ENCODE measurements at places on chromosomes 12 and 14.

DNA sequence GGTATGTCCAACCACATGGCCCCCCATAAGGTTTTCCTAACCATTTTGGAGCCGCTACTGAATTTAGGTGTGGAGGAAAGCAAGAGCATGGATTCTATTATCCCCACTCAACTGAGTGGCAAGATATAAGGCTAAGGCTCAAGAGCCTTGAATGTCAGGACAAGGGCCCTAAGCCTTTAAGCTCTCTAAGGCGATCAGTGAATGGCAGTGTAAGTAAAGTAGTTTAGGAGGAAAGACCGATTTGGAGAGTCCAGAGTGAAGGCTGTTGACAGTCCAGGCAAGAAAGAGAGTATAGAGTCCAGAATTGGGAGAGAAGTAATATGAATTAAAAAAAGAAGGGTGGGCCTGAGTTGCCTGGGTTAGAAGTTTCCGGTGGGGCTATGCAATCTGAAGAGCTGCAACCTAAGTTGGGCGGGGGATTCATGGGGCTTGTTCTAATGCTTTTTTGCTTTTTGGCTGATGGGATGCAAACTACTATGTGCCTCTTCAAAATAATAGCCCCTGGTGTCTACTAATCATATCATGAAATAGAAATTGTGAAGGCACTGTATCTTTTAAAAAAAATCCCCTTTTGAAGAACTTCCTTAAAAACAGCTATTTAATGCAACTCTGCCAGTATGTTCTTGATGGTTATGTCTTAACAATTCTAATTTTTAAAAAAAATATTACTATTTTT, at the start of gene SPIC:
Gene SPIC (plus strand): TSS at position 626 of the 676 bp plus-strand sequence. CDS start 1,569 bp downstream, outside the sequence.
- no peak for DNase-seq

DNA sequence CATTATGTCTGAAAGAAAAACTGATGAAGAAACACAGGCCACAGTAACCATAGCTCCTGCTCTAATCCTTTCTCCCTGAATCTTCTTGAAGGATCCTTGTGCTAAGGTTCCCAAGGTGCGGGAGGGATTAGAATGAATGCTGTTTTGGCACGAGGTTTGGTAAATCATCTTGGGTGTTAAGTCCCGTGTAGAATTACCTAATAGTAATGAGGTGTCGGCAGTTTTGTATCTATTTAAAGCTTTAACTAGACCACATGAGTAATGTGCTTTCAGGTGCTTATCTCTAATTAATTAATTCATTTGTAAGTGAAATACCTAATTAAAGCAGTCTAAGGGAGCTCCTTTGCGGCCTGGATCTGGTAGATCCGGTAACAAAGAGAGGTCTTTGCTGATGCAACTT, 53.9 kb downstream of the GNG2 start:
- no peak for DNase-seq

- DNase-seq = peak; percentile 95
Measured at GRCh38 chr12:42213023-42213422, 25.0 kb downstream of the YAF2 start.

- no peak for DNase-seq
Measured at GRCh38 chr12:125981610-125982253, 916.5 kb downstream of the AACS start.

GRCh38 chr12:49187184-49187583, 1.7 kb downstream of the TUBA1A start:
- peak; percentile 87 for DNase-seq

DNA sequence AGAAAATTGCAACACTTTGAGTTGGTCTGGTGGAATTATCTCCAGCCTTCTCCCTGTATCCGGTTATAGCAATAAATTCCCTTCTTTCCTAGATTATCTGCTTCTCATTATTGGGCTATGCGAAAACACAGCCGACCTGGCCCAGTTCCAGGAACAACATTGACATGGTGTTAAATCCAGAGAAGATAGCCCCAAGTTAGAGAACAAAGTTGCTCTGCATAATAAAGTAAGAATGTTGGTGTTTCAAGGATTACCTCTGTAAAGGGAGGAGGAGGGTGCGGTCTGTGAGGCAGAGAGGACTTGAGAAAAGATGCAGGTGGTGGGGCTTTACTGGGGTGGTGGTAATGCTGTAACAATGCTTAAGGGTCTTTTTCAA, 12.1 kb downstream of the TCL1A start:
- no peak for DNase-seq

DNA sequence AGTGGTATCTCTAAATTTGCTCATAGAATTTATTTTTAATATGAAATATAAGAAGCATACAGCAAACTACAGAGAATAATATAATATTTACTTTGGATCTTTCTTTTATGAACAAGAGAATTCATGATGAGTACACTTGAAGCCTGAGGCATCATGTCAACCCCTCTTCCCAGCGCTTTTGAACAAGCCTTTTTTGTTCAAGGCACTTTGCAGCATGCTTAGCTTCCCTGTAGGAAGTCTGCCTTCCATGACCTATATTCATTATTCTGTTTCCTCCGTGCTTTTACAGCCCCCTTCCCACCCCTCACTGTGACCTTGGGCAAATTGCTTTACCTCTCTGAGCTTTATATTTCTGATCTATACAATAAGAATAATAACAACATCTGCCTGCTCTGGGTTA, 41.6 kb downstream of the SCN8A start:
- peak; percentile 70 for DNase-seq

DNA sequence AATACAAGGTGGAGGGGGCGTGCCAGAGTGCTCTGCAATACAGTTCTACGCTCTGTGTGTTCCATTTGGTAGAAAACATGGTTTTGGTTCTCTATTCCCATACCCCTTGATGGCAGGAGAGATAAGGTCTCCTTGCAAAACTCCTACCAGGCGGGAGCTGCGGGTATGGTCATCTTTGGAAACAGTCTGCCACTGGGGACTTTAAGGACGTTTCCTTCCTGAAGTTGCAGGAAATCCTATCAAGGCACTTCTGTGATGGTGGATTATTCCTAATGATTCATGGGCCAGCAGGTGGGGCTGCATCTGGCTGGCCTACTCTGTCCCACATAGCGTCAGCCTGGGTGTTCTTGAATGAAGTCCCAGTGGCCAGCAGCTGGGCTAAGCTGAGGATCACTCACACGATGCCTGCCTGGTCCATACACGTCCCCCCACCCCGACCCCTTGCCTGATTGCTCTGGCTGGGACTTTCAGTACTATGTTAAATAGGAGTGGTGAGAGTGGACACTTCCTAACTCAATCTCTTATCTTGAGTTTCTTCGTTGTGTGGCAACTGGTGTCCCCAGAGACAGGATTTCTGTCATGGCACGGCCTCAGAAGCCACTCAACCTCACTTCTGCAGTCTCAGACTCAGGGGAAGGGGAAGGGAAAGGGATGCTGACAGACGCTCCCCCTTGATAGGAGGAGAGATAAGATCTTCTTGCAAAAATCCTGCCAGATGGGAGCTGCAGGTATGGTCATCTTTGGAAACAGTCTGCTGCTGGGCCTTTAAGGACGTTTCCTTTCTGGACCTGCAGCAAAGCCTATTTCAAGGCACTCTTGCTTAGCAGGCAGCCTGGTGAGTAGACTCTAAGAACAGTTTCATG, 61.0 kb upstream of the FKBP4 start:
- no peak for DNase-seq

DNA sequence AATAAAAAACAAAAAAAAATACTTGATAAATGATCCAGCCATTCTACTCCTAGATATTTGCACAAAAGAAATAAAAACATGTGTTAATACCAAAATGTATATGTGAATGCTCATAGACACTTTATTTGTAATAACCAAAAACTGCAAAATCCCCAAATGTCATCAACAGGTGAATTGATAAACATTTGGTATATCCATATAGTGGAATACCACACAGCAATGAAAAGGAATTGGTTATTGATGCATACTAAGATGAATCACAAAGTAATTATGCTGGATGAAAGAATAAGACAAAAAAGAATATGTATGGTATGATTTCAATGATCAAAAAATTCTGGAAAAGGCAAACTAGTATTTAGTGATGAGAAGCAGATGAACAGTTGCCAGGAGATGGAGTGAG, 124.7 kb upstream of the VASH1 start:
- no peak for DNase-seq

GRCh38 chr12:83801972-83802371, 1110.6 kb downstream of the SLC6A15 start:
- DNase-seq = no peak

GRCh38 chr12:68200854-68201253, 24.8 kb downstream of the IL26 start:
- DNase-seq = no peak

GRCh38 chr12:51534216-51535074, 56.6 kb upstream of the SCN8A start:
- DNase-seq = peak; percentile 50

DNA sequence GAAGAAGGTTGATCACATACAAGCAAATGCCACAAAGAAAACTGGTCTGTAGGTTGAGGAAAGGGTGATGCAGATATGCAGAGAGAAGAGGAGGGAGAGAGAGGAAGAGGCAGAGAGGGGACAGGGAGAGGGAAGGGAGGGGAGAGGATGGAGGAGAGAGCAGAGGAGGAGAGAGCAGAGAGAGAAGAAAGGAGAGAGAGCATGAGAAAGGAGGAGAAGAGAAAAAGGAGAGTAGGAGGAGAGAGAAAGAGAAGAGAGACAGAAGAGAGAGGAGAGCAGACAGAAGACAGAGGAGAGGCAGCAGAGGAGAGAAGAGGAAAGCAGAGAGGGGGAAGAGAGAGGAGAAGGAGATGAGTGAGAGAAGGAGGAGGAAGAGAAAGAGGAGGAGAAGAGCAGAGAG, 59.2 kb downstream of the STXBP6 start:
- no peak for DNase-seq

GRCh38 chr12:129839679-129840078, 64.1 kb downstream of the TMEM132D start:
- no peak for DNase-seq

DNA sequence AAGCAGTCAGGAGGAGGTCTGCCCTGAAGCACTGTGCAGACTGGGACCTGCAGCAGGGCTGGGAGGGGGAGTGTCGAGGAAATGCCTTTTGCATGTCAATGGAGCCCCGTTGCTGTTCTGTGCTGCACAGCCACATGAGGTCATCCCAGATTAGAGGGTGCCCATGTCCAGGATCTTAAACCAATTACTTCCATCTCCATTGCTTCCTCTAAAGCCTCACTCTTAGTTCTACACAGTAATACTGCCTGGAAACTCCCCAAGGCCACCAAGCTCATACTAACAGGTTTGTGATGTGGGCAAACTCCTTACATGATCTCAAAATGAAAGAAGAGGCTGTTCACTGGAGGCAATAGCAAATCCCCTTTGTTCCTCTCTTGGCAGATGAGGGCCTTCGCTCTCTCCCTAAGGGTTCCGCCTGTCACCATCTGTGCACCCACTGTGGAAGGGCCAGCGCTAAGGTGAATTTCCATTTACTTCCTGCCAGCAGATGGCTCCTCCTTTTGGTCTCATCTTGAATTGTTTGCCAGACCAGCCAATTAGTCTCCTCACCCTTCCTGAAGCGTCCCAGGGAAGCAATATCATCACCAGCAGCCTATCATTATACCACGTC, 35.4 kb upstream of the LTA4H start:
- DNase-seq = peak; percentile 82

DNA sequence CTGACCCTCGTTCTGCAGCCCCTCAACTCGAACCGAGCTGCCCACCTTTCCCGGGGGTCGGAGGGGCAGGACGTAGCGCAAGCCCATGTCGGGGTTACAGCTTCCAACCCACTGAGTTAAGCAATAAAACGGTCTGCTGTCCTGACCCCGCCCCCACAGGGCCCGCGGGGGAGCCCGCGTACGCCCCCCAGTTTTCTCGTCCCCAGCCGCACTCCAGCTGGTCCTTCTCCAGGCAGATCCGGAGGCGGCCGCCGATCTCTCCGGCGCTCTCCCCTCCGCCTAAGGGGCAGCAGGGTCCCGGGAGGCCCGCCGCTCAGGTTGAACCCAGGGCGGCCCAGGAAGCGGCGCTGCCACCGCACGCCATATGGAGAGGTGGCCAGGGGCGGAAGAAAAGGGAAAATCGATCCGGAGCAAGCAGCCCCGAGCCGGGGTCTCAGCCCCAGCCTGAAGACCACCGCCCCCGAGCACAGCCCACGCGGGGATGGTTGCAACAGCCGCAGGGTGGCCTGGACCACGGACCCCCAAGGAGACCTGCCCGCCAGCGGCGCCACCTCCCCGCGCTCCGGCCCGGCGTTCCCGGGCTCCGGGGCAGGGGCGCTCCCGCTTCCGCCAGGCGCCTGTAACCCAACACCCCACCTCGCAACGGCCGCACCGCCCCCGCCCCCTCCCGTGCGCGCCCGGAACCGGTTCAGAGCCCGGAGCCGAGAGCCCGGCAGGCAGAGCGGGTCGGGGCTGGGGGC, 760 bp downstream of the ACTN1 start:
- DNase-seq = peak; percentile 52

DNA sequence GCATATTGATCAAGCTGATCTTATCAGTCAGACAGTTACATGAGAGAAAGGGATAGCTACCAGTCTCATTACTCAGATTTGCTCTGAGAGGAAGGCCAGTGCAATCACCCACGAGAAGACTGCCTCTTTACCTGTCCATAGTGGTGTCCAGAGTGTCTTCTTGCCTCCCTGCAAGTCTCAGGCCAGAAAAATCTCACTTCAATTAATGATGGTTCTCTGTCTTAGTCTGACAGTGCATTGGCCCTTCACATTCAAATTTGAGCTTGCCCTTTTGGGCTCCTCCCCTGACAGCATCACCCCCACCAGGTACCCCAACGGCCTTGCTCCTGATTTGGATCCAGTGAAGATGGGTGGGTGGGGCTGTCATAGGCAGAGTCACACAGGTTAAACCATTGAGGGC, at the start of gene AICDA:
Gene AICDA (minus strand): TSS at position 231 of the 400 bp plus-strand sequence. CDS start 92 bp downstream, at position 139.
- DNase-seq = no peak

- no peak for DNase-seq
Measured at GRCh38 chr12:11667171-11667570, 17.7 kb downstream of the ETV6 start.

DNA sequence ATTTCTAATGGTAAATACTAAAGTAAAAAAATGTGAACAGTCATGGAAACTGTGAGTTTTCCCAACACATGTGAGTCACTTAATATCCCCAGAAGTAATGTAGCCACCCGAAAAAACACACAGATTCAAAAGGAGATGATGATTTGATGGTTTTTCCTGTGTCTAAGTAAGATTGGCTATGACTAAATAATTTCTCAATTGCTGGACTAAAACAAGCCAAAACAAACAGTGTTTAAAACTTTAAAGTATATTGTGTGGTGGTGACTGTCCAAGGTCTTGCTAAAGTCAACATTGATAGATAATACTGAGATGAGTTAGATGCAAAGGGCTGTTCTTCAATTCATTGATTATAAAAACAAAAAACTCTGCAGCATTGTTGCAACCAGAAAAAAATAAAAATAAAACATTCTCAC, 89.6 kb upstream of the SOX5 start:
- DNase-seq = no peak
